ENCODE measurements at places on chromosomes 1 and 21.
A peak's percentile ranks its signal among the peaks of the same experiment; 100 is the strongest.

- peak; percentile 11 for DNase-seq
Observed at GRCh38 chr1:47515164-47515789, 77.4 kb downstream of the FOXD2 start.

DNA sequence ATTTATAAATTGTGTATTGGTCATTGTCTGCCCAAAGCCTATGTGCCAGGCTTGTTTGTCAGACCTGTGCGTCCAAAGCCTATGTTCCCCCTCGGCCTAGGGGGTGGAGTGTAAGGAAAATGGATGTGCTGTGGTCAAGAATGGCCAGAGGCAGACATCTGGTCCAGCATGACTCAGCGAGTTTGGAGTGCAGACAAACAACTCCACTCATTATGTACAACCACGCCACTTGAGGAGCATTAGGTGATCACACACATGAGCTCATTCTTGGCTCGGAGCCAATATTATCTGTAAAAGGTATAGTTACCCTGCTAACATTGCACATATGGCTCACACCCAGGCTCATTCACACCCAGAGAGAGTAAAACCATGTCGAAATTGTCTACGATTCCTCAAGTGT, 1047.6 kb upstream of the ADGRL4 start:
- peak; percentile 89 for DNase-seq

DNA sequence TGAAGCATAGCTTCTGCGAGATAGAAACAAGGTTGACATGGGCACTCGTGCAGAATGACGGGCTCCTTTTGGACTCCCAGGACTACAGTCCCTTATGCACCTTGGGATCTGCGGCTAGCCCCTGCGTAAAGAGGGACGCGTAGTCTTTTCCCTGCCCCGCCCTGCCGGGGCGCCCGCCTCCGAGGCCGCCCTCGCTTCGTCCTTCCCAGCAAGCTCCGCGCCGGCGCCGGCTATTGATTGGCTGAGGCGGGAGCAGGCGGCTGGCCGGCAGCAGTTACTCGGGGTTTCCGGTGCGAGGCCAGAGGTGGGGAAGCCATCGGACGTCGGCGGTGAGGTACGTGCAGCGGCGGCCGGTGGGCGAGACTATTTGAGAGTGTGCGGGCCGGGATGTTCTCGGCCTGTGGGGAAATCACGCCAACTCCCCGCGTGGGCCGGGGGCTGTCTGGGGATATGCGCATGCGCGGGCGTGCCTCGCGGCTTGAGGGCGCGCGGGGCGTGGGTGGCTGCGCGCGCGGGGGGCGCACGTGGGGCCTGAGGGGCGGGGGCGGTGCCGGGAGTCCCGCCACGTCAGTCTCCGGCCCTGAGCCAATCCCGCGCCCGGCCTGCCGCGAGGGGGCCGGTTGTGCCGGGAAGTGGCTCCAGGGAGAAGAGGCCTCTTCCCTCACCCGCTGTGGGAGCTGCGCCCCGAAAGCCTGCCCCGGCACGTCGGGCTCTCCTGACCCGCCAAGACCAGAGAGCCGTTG, at the start of gene TXLNA:
Gene TXLNA, plus strand, starts transcription at position 233 of the 743 bp plus-strand sequence. CDS start 671 bp downstream, outside the sequence.
- peak; percentile 94 for DNase-seq

GRCh38 chr1:197065559-197065958, 1.5 kb downstream of the F13B start:
- DNase-seq, result peak; percentile 20

- DNase-seq, result no peak
Observed at GRCh38 chr1:13763222-13763621, 63.2 kb downstream of the PRDM2 start.

- peak; percentile 43 for DNase-seq
Observed at GRCh38 chr1:68049941-68050878, at the start of gene DIRAS3. TSS of gene DIRAS3 (minus strand) at chr1:68050627. CDS start at chr1:68047297, 3,330 bp downstream.

DNA sequence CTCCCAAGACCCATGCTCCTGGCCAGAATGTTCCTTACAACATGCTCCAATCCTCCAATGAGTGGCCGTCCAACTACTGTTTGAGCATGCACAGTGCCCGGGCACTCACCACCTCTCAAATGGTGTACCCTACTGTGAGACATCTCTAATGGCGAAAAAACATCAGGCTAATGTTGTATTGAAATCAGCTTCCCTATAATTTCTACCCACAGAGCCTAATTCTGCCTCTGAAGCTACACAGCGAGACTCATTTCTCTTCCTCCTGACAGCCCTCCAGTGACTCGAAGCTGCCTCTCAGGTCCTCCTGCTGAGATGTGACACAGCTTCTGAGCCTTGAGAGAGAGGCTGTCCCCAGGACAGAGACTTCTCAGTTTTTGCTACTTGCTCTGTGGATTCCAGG, 130.7 kb downstream of the FAM78B start:
- no peak for DNase-seq

GRCh38 chr1:243926803-243927245, 76.8 kb upstream of the AKT3 start:
- DNase-seq, result peak; percentile 96

GRCh38 chr1:26991310-26992116, 2.0 kb upstream of the TRNP1 start:
- DNase-seq, result no peak

GRCh38 chr21:44686843-44687561, 5.0 kb upstream of the KRTAP12-1 start:
- no peak for DNase-seq

DNA sequence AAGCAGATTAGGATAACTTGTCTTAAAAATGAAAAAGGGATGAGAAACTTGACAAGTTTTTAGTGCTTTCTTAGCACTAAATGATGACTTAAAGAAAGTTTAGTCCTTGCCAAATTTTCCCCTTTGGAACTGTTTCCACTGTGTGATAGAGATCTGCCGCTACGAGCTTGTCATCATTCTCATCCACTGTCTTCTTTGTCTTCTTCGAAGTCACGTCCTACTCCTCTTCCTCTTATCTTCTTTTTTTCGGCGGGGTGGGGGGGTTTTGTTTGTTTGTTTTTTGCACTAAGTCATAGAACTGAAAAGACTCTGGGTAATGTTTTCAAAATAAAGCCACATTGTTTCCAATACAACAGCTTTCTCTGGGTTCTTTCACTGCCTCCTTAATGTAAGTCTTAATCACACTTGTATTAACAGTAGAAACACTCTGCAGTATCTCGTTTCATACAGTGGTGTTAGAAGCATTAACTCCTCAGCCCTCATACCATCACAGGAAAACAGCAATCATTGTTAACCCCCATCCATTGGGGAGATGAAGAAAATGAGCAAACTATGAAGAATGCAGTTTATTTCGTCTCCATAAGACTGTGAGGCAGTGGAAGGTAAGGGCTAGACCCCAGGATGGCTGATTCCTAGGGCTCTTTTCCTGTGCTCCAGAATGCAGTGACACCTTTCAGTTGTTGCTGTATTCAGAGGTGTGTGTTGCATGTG, 81.8 kb downstream of the OLFML2B start:
- no peak for DNase-seq

All from astrocyte of the spinal cord (primary cell).